T1000 (cell line): ENCODE measurements at places on chromosomes 6 and 20.

- no peak for DNase-seq
Observed at GRCh38 chr20:62642051-62642665, at the start of gene SLCO4A1. TSS of gene SLCO4A1 (plus strand) at chr20:62642503. CDS start at chr20:62656455, 13,952 bp downstream.

DNA sequence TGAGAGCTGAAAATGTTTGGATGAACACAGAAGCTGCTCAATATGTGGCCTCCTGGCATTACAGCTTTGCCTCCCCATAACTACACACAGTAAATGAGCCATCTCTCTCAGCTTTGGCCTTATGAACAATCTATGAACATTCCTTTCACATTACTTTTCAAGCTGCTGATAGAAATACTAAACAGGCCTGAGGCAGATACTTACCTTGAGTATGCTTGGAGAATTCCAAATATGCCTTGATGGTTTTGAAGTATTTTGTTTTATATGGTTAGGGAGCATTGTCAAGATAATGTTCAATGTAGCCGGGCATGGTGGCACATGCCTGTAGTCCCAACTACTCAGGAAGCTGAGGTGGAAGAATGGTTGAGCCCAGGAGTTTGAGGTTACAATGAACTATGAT, 104.5 kb downstream of the CD24 start:
- DNase-seq, result peak; percentile 27

DNA sequence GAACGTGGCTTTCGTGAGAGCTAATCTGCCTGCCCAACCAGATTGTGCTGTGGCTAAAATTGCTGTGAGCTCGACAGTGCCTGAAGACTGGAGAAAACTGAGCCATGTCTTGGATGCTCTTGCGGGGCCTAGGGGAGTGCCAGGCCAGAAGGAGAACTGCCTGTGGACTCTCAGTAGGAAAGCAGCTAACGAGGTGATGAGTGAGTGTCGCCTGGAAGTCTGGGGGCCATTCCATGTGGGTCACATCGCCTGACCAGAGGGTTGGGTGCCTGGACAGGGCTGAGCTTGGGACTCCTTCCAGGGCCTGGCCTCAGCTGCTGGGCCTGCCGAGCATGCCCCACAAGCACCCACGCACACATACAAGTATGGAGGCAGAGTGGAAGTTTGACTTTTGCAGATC, 166.5 kb downstream of the VEGFA start:
- DNase-seq, result no peak

DNA sequence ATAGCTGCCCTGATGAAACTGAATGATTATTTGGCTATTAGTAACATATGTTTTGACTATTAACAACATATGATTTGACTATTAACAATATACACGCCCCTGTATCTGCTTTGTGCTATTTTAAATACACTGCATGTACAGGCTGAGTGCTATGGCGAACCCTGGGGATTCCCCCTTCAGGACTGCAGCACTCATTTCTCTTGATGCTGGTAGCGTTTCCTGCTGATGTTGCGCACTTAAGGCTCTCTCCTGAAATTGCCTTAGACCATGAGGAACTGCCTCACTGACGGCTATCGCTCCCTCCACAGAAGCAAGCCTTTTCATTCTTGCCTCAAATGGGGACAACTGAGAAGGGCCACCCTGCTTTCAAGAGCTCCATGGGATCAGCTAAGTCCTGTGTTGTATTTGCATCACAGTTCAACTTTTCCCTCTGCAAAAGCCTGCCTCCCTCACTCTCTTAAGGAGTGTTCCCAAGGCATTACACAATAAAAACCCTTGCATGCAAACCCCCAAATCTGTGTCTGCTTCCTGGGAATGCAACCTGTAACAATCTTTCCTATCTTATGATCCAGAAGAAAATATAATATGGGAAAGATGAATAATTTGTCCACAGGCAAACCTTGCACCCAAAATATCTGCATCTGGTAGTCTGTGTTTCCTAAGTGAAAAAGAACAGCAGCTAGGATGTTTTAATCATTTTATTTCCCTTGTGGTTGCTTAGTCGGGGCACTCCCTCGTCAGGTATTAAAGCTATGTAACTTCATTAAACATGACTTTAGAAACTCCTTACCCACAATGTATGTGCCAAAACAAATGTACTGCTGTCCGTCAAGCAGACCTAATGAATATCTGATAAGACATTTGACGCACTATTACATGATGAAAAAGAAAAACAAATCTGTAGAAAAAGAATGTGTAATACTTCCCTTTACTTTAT, 456.4 kb downstream of the COL12A1 start:
- DNase-seq, result no peak

DNA sequence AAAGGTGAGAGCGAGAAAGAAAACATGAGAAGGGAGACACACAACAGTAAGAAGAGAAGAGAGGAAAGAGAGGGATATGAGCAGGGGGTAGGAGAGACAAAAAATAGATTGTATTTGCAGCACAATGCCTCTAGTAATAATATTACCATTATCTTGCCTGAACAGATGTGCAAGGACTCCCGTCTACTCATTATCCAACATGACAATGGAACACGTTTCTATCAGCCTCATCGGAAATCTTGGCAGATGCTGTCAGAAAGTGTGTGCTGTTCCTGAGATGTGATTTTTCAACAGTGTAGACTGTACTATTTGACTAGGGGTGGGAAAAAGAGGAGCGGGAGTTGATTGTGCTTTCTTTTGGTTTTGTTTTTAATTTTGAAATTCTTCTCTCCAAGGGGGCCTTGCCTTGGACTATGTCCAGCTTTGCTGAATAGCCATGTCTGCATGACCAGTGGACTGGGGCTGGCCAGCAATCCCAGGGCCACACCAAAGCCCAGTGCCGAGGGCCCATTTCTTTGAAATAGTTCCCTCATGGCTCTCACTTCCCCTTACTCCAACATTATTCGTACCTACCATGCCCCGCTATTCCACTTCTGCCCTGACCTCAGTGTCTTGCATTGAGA, 11.3 kb upstream of the TRAM2 start:
- DNase-seq, result no peak

DNA sequence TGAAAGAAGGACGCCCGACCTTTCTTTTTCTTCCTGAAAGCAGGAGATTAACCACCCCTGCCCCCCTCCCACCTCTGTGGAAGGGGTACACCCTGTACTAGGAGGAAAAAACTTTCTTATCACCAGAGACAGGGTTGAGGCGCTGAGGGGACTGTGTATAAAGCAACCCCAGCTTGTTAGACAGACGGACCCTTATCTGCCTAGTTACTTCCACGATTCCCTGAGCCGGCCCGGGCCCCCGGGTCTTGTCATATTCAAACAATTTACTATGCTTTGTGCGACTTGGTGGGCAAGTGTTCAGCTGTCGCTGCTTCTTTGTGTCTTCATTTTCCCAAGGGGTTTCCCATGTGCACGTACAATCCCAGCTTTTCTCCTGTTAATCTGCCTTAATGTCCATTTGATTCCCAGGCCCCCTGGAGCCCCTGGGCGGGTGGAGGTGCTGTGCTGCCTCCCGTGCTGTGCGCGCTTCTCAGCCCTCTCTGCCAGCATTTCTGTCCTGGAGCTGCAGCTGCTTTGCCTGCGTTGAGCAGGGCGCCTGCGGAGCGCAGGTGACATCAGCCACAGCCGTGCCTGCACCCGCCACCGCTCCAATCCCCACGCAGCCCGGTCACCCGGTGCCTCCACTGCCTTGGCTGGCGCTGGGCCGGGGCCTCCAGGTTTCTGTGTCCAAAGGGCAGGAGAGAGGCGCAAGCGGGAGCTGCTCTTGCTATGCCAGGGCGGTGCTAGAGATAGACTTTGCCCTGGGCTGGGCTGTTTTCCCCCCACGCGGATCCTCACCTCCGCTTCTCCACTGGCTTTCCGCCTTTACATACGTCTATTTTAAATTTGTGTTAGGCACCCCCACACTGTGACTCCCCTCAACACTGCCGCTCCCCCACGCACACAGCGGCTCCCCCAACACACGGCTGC, 96.2 kb downstream of the TTLL2 start:
- DNase-seq, result no peak

- no peak for DNase-seq
Observed at GRCh38 chr6:70113171-70113570, 189.7 kb downstream of the COL9A1 start.

DNA sequence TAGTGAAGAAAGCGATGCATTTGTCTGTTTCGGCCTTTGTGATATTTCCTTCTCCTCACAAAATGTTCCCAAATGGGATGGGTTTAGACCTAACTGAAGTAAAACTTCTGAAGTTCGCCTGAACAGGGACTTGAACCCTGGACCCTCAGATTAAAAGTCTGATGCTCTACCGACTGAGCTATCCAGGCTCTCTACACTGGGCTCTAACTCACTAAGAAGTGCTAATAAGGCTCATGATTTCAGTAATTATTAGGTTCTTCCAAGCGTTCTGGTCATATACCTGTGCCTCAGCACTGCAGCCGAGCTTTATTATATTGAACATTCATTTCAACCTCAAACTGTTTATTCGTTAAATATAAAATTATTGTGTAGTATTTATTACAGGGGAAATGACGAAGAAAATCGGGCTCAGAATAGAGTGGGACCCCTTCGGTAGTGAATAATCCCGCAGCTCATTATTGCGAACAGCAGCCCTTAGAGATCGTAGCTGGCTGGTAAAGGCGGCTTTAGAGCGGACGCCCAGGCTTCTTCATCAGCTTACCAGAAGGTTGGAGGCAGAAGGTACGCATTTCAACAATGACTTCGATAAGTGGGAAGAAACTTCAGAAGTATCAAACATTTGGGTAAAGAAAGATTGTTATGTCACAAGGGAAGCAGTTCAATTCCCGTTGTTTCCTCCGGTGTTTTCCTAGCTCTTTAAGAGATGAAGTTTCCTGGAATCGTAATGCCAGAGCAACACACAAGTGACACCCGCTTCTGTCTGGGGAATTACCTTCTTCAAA, 119.0 kb upstream of the ZNF184 start:
- DNase-seq, result no peak

DNA sequence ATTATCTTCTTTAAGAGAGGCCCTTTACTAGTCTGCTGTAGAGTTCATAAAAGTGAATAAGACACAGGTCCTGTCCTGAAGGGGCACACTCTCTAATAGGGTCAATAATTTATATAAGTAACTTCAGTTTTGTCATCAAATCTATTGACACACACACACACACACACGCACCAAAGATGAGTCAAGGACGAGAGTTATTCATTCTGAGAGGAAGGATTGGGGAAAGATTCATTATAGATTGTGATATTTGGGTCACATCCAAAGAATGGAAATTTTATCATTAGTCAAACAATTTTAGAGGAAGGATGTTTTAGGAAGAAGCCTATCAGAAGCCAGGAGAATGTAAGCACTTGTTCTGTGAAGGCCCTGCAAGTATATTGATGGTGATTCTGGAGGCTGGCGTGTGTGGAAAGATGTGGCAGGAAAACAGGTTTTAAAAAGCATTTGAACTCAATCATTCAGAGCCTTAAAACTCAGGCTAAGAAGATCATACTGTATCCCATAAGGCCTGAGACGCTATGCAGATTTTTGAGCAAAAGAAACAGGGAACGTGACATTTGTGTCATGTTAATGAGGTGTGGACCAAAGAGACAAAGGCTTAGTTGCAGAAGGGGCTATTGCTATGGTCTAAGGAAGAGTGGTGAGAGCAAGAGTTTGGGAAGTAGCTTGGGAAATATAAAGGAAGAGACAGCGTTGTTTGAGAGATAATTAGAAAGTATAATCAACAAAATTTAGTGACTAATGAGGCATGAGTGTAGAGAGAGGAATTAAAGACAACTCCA, 161.4 kb upstream of the PREP start:
- DNase-seq, result no peak

DNA sequence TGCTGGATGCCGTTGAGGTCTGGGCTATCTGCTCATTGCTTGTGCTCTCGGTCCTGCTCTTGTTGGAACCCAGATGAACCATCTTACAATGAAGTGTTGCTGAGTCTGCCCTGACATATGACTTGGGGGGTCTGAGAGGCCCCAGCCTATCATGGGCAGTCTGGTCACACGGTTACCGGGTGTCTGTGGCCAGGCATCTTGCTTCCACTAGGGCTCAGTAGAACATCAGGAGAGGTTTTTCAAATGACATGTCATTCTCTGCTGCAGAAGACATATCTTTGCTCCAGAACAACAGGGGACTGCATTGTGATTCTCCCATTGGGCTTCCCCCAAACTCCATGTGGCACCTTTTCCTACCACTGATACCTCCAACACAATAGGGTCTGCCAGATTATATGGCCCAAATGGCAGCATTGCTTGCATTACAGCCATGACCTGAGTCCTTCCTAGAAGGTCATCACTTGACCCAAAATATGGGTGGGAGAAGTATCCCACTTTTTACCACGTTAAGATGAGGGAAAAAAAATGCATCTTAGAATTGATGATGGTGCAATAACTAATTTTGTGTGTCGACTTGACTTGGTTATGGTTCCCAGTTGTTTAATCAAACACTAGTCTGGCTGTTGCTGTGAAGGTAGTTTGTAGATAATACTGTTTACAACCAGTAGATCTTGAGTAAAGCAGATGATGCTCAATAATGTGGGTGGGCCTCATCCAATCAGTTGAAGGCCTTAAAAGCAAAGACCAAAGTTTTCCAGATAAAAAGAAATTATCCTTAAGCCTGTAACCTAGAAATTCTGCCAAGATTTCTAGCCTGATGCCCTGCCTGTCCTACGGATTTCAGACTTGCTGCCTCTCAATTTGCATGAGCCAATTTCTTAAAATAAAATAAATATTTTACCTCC, 241.0 kb downstream of the QKI start:
- DNase-seq, result no peak

DNA sequence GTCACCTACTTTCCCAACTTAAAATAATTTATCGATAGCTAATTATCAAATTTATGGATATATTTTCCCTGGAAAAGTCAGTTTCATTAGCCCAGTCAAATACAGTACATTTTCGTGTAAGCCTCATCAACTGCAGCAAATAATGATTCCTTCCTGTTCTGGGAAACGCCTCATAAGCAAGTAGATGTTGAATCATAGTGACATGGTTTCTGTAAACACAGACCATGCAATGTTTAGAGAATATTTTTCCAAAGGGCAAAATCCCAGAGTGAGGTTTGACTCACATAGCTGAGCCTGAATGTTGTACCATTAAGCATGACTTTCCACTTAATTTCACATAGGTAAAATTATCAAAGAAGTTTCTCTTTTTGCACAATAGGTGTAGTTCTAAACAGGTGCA, 16.7 kb upstream of the VNN1 start:
- no peak for DNase-seq
